ENCODE measurements at places on chromosomes 16 and 17.

DNA sequence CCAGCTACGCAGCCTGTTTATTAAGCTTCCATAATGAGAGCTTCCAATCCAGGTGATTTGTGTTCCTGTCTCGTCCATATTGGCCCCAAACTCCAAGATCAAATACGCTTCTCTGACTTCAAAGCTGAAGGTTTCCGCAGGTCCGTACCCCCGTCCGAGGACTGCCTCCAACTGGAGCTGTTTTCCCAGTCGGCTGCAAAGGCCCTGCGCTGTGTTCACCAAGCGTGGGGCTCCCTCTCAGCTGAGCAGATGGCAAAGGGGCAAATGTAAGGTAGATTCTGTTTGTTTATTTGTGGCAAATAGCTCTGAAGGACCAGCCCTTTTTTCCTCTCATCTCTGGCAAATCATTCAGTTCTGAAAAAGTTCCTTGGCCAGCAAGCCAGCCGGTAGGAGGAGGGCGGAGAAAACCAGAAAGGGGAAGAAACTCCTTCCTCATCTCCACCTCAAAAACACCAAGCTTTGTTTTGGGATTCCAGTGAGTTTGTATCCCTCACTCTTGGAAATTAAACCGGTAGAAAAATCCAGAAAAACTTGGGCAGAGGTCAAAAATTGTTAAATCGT is 35.2 kb downstream of the NXN start:
- no peak for DNase-seq

GRCh38 chr17:42101513-42102292 is 3.4 kb upstream of the ZNF385C start:
- DNase-seq = peak; percentile 24

- DNase-seq = no peak
Observed at GRCh38 chr16:85400305-85401205, 212.6 kb upstream of the GSE1 start.

- DNase-seq = no peak
Observed at GRCh38 chr17:51540151-51540550, 279.8 kb downstream of the UTP18 start.

DNA sequence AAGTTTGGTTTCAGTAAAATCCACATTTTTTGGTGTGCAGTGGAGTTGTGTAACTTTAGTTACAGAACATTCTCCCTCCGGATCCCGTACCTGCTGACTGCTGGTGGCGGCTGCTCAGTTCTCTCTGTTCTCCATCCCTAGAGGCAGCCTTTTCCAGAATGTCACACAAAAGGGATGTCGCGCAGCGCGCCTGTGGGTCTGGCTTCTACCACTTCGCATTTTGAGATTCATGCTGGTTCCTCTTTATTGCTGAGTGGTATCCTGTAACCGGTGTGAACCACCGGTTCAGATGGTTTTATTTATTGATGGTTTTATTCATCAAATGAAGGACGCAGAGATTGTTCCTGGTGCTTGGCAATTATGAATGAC is 981 bp upstream of the CEP131 start:
- no peak for DNase-seq

- no peak for DNase-seq
Observed at GRCh38 chr17:62140836-62141235, 75.8 kb upstream of the MED13 start.

GRCh38 chr16:11481987-11482386 is 104.7 kb downstream of the LITAF start:
- no peak for DNase-seq

DNA sequence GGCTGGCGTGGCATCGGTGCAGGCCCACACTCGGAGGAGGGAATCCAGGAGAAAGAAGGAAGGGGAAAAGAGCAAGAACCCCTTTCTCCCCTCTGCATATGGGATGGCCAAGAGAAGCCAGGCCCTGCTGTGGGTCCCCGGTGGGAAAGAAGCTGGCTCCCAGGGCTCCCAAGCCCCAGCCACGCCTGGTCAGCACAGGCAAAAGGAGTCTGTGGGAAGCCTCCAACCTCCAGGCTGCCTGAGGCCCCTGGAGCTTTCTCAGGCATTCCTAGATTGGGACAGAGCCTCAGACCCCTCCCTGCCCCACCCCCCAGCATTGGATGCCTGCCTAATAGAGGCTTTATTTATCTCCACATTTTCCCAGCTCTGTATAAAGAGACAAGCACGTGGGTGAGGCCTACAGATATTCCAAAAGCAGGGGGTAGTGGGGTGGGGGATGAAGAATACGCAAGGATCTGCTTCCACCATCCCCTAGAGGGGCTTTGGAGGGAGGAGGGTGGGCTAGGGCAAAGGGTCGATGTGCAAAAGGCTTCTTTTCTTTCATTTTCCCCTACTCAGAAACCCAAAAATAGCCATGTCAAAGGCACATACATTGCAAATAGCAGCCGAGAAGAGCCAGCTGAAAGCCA is 56.4 kb downstream of the MPRIP start:
- DNase-seq = no peak

DNA sequence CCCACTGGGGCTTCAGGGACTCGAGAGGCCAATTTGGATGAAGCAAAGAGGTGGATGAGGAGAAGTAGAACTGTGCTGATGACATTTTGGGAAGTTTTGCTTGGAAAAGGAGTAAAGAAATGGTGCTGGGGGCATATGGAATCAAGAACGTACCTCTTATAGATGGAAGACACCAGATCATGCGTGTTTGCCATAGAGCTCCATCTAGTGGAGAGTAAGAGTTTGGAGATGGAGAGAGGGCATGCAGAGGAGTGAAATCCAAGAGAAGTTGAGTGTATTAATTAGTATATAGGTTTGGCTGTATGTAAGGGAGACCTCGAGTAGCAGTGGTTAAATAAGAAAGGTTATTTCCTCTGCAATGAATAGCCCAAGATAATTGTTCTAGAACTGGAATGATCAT is 56.0 kb downstream of the SHISA6 start:
- no peak for DNase-seq

DNA sequence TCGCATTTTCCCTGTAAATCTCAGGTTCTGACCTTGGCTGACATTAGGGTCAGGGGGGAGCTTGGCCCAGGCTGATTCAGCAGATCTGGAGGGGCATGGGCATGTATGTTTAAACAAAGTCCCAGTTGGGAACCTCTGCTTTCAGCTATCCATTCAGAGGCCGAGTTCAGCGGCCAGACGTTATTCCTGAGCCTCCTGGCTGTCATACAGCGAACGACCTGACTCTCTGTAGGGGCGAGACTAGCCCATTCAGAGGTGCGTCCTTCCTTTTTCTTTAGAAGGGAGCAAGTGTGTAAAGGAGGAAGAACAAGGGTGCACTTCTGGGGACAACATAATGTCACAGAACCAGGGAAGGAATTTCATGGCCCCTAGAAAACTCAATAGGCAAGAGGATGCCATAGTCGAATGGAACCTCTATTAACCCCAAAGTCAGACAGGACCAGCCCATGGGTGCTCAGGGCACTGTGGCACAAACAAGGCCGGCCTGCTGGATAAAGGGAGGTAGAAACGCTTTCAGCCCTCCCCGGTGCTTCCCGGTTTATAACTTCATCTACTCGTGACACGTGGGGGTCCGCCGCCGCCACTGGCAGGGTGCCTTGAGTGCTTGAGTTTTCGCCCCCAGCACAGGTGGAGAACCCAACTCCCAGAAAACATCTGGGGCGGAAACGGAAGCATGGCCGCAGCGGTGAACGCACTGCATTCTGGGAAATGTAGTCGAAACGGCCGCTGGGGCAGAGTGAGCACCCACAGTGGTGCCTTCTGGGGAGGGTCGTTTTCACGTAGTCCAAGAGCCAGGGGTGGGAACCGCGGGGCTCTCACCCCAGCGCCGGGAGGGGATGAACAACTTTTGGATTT is 33.2 kb upstream of the PLCG2 start:
- peak; percentile 54 for DNase-seq

- DNase-seq = no peak
Observed at GRCh38 chr16:66287416-66287815, 79.1 kb upstream of the CDH5 start.

DNA sequence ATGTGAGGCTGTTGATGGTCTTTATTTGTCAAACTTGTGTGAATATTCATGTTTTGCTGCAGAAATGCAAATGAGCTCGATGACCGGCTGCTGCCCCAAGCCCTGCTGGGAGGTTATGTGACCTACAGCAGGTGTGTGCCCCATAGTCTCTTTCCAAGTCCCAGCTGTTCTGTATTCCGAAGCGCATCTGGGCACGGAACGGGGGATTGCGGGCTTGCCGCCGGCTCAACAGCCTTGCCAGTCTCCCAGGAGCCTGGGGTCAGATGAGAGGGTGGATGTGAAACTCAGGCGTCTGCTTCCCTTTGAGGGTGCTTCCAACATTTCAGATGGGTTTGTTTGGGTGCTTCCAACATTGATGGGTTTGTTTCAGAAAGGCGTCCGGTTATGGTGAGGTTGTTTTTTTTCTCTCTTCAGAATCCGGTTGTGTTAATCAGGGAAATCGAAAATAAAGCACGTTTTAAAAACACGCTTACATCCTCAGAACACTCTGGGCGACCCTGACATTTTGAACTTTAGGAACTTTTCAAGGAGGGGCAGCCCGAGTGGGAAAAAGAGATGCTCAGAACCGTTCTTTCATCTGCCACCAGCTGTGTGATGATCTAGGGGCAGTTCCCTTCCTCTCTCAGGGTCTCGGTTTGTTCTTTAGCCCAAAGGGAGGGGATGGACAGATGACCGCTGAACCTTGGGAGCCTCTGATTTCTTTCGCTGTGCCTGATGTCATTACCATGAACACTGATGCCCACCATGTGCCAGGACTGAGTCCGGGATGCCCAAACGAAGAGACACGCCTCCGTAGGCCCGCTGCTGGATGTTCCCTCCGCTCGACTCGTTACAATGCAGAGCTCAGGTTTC is 47.8 kb upstream of the AMZ2 start:
- DNase-seq = no peak

- DNase-seq = no peak
Observed at GRCh38 chr17:27480699-27481098, 24.5 kb downstream of the KSR1 start.

- no peak for DNase-seq
Observed at GRCh38 chr17:11825572-11826209, 171.6 kb downstream of the ZNF18 start.

DNA sequence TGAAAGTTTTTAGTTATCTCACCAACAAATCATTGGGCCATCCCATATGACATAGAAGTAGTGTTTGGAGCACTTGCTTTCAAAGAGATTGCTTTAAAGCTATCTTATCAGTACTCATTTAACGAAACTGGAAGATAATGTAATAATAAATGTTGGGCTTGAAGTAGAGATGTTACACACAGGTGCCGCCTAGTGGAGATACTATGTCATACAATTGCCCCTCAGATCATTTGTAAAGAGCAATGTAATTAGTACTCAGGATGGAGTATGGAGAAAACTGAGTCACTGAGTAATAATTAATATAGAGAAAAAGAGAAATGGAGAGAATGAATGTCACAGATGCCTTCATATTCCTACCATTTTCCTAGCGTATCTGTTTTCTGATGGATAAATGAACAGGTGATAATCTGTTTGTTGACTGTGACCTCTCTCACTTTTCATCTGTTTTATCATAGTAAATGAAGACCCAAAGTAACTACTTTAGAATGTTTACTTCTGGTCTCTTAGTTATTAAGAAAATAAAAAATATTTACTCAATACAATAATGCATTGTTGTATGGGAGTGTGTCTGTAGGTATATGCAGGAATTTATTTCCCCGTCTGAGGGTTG is 80.4 kb downstream of the EFCAB5 start:
- DNase-seq = no peak

GRCh38 chr17:48571024-48571818 is 6.9 kb downstream of the HOXB4 start:
- no peak for DNase-seq

GRCh38 chr16:77531752-77532151 is 96.9 kb upstream of the ADAMTS18 start:
- no peak for DNase-seq

GRCh38 chr16:85878875-85879274 is 20.1 kb upstream of the IRF8 start:
- no peak for DNase-seq

Data from stimulated activated CD8-positive, alpha-beta memory T cell treated with anti-CD3 and anti-CD28 coated beads, Interleukin-4, amount 100 ng/mL, for 1 hour (primary cell).